ENCODE measurements at places on chromosomes 4 and X.

DNA sequence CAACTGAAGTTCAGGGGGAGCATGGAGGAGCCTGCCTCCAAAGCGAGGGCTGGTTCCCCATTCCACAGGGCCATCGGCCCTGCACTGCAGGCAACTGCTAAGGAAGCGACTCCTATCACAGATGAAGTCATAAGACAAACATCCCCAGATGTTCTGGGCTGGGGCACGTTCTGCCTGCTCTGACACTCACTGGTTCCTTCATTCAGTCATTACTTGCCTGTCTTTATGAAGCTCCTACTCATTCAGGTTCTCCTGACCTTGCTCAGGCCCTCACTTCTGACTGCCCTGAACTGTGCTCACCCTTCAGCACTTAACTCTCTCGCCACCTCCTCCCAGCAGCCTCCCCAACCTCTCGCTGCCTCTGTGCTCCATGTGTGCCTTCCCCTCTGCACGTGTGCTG lies 2.5 kb upstream of the SLC2A9 start:
- no peak for DNase-seq

DNA sequence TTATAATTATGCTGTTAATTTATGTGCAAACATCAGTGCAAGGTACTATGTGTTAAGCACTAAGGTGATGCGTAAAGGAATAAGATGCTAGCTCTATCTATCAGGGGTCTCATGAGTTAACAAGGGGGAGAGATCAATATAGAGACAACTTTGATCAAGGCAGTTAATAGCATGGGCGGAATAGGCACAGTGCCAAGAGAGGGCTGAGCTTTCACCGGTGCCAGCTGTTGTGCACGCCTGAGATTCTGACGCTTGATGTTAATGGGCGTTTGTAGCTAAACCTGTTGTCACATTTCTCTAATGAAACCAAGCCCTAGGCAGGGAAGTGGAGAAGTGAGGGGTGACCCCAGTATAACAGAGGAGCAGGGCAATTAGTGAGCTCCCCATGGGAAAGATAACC lies 86.0 kb upstream of the NMU start:
- DNase-seq = no peak

DNA sequence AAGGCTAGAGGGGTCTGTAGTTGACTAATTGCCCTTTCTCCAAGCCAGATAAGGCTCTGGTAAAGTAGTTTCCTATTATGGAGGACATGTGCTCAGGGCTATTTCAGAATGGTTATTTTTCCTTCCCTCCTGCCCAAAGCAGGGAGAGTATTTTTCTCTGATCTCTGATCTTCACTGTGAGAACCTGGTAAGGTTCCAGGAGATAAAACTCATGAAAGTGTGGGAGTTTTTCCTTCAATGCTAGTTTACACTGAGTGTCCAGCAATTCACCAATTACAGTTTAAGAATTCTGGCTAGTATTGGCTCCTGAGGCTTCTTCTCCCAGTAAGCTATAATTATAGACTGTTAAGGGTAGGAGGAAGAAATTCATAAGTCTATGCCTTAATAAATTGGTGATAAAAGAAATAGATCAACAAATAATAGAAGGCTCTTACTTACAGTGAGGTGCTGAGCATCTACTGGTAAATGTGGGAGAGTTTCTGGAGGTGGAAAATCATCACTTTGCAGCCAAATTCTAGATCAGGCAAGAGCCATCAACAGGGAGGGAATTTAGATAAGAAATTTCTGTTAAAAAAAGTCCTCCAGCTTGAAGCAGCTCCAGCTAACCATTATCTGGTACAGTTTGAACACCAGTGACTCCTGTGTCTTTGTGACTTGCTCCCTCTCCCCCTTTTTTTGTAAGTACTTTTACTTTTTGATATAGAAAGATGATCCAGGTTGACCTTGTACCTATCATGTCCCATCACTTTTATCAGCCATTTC lies 30.9 kb downstream of the CASP6 start:
- DNase-seq = no peak

GRCh38 chrX:54007682-54008081 lies 36.6 kb downstream of the PHF8 start:
- no peak for DNase-seq

GRCh38 chrX:129750971-129751370 lies 12.2 kb downstream of the XPNPEP2 start:
- no peak for DNase-seq

DNA sequence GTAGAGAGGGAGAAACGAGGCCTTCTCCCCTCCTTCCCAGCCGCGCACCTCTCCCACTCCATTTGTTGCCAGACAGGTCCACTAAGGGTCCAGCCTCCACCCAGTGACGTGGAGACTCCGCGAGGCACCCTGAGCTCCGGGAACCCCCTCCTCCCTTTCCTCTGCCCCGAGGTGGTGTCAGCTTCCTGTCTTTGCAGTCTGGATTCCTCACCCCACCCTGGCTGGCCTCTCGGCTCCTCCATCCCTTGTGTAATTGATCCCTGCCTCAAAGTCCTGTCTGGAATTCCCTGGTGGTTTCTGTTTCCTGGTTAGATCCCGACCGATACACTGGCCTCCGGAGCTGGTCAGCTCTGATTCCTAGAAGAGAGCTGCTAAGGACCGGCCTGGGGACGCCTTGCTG lies 105.9 kb upstream of the SCOC start:
- no peak for DNase-seq

GRCh38 chr4:79869597-79870237 lies 203.3 kb downstream of the ANTXR2 start:
- no peak for DNase-seq

- no peak for DNase-seq
These were observed 9.5 kb upstream of the CENPE start for GRCh38 chr4:103207673-103208072.

- DNase-seq = no peak
These were observed 348.6 kb downstream of the BCOR start for GRCh38 chrX:39749135-39749534.

GRCh38 chr4:108644237-108644636 lies 6.2 kb upstream of the OSTC start:
- DNase-seq = no peak

DNA sequence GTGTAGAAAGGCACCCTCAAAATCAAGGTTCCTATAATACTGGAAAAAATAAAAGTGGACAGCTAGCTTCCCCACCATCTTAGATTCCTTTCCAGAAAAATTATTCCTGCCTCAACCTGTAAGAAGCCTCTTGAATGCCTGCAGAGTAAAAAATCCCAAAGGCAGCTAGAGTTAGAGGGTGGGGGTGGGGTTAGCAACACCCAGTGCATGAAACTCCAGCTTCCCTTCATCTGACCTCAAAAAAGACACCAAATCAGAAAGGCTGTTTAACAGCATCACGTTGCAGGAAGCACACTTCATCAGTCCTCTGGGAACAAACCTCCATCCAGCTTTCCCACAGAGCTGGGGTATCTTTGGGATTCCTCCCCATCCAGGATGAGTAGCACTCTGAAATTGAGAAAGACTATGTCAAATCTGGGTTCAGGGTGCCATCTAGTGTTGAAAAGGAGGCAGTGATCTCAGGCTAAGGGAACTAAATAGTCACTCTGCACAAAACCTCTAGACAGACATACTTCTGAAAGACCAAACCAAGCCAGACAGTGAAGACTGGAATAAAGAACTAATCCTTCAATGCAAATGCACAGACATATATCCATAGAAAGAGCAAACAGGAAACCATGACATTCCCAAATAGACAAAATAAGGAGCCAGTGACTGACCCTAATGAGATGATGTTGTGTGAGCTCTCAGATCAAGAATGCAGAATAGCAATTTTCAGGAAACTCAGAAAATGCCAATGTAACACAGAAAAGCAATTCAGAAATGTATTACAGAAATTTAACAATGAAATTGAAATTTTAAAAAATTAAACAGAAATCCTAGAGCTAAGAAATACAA lies 97.9 kb downstream of the ARHGEF9 start:
- DNase-seq = no peak

GRCh38 chr4:2042204-2042946 lies 16.8 kb upstream of the NAT8L start:
- peak; percentile 62 for DNase-seq

GRCh38 chr4:65391814-65392213 lies 278.5 kb downstream of the EPHA5 start:
- no peak for DNase-seq

DNA sequence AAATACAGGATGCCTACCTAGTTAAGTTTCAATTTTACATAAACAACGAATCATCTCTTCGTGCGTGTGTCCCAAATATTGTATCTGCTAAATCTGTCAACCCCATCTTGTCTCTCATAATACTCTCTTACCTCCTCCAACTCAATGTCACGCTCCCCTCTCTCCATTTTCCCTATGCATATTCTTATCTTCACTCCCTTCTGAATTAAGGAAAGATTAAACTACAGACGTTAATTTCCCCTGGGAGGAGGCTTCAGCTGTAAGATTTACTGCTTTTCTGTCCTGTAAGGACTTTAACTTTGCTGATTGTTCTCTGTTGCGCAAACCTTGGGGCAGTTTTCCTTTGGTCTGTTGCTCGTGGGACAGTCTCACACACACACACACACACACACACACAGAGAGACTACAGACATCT lies 455 bp upstream of the ABCB7 start:
- DNase-seq = no peak

GRCh38 chr4:164301430-164301829 lies 452.5 kb upstream of the SMIM31 start:
- no peak for DNase-seq

- no peak for DNase-seq
These were observed 416.3 kb downstream of the PCDH10 start for GRCh38 chr4:133565379-133565778.
